Eye (tissue), 1 donor: ENCODE measurements at places on chromosomes 16 and 17.
A peak's percentile ranks its signal among the peaks of the same experiment; 100 is the strongest.

GRCh38 chr17:33657181-33657580, 364.1 kb upstream of the ASIC2 start:
- peak; percentile 81 for DNase-seq

DNA sequence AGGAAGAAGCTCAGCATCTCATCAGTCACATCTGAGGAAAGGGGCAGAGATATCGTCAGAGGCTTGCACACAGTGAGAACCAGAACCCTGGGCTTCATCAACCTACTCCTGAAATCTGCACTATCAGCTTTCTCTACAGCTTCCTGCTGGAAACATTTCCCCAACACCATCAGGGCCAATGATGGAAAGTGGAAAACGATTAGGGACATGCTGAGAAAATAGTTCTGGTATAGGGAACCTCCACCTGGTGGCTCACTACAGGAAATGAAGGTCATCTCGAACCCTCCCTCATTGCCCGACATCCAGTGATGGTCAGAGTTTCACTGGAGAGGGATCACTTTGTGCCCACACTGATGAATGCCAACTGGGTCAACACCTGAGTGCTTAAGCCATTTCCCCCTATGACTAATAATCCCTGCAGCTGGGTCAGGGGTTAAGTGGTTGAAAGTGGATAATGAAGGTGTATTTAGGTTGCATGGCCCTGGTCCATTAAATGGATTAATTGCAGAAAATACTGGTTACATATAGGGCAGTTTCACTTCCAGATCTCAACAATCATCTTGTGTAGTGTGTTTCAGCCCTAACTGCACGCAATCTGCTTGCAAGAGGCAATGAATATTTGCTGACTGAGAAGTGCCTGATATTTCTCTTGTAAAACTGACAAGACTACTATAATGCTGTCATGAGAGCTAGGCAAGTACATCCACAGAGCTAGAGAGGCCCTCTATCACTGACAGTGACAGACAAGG, 43.1 kb upstream of the GSG1L start:
- no peak for DNase-seq

DNA sequence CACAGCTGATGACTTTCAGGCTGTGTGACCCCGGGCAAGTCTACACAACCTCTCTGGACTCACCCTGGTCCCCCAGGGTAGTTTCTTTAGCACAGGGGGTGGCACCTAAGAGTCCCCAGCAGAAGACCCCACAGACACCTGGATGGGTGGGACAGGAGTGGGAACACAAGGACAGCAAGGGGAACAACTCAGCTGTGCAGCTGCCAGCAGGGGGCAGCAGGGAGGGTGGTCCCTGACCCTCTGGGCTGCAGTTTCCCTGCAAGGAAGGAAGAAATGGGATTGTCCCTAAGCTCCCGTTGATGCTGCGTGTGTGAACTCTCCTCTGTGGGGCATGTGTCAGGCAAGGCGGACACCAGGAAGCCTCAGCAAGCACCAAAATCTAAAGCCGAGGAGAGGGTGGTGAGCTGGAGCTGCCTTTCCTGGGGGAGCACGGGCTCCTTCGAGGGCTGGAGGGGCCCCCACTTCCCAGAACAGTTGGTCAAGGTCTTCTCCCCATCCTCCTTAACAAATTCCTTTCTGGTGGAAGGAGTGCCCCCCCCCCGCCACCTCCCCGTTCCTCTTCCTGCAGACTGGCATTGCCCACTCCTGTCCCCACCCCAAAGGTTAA, 24.1 kb upstream of the CDH5 start:
- peak; percentile 63 for DNase-seq

- DNase-seq: peak; percentile 85
Observed at GRCh38 chr16:49858200-49859124, 2.5 kb upstream of the ZNF423 start.

- DNase-seq: no peak
Observed at GRCh38 chr17:60744355-60744966, 66.8 kb downstream of the BCAS3 start.

- no peak for DNase-seq
Observed at GRCh38 chr16:69005641-69006355, 99.7 kb upstream of the HAS3 start.

DNA sequence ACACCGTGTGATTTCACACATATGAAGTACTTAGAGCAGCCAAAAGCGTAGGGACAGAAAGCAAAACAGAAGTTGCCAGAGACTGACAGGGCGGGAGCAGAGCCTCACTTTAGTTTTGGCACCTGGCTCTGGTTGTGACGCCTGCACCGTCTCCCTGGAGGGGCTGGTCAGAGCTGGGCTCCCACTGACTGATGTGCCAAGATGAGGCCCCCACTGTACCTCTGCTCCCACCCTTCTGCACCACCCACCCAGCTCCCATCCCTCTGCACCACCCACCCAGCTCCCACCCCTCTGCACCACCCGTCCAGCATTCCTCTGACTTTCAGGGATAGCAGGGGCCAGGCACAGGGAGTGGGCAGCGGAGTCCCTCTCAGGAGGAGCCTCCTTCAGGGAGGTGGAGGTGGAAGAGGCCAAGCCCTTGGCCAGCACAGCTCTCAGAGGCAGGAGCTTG, 3.2 kb upstream of the PRSS21 start:
- DNase-seq: no peak

- no peak for DNase-seq
Observed at GRCh38 chr17:78609191-78609641, 32.0 kb upstream of the DNAH17 start.

GRCh38 chr16:46883353-46883689, 841 bp upstream of the GPT2 start:
- DNase-seq: no peak

- no peak for DNase-seq
Observed at GRCh38 chr16:10250137-10250828, 68.1 kb upstream of the GRIN2A start.

DNA sequence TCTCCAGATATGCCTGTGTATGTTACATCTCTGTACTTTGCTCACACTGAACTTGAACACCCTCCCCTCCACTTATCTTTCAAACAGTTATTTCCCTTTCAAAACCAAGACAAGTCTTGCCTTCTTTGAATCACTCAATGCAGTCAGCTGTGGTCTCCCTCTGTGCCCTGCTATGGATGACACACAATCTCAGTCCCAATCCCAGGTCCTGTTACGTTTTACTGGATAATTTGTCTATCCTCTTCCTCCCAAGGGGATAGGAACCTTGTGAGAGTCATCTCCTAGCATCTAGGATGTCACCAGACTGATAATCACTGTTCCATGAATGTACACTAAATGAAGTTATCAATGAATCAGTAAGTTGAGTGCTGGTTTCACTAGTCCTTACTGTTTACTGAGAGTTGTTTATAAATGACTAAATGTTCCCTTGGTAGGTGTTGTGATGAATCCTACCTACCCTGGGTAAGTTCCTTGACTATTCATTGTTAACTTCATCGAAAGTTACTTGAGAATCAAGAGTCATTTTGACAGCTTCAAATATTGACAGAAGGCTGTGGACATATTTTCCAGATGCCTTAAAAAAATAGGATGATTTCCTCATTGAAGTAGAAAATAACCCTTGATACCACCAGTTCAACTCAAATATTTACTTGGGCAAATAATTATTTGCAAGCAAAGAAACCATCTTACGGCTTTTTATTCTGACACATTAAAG, 244.9 kb downstream of the PRKCA start:
- no peak for DNase-seq

DNA sequence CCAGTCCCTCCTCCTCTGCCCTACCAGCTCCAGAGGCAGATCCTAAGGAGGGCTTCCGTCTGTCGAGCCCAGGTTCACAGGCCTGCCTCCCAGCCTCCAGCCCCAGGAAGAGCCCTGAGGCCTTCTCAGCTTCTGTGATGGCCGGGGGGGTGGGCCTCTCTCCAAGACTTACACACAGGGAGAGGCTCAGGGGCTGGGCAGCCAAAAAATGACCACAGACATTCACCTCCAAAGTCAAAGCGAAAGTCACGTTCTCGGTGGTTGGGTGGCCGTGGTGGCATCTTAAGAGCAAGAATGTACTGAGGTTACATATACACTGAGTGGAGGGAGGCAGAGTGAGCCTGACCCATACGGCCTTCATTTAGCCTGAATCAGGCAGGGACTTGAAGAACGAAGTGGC, 119.1 kb downstream of the CCDC182 start:
- DNase-seq: no peak
